ENCODE measurements at places on chromosomes 1 and 21.
A peak's percentile ranks its signal among the peaks of the same experiment; 100 is the strongest.

GRCh38 chr1:224579526-224579925 is 36.6 kb upstream of the CNIH3 start:
- no peak for DNase-seq

DNA sequence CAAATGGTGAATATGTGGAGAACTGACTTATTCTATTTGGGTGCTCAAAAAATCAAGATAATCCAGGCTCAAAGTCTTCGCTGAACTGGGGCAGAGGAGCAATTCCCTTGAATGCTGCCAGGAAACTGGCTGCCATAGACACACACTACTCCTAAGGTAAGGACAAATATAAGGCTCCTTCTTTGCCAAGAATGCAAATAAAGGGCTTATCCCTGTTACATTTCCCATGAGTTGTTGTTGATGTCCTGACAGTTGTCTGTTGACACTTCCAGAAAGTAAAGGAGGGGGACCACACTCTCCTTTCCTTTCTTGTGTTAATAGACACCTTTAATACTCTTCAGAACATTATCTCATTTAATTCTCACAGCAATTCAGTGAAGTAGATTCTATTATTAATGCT is 212.2 kb upstream of the PTBP2 start:
- DNase-seq = no peak

DNA sequence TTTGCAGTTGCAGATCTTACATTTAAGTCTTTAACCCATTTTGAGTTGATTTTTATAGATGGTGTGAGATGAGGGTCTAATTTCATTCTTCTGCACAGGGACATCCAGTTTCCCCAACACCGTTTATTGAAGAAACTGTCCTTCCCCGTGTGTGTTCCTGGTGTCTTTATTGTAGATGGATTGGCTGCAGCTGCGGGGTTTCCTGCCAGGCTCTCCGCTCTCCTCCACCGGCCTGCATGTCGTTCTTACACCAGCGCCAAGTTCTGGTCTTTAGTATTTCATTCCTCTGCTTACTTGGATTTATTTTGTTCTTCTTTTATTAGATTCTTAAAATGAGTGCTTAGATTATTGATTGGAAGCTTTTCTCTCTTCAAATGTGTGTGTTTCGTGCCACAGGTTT is 98.9 kb upstream of the COL6A1 start:
- DNase-seq = no peak

DNA sequence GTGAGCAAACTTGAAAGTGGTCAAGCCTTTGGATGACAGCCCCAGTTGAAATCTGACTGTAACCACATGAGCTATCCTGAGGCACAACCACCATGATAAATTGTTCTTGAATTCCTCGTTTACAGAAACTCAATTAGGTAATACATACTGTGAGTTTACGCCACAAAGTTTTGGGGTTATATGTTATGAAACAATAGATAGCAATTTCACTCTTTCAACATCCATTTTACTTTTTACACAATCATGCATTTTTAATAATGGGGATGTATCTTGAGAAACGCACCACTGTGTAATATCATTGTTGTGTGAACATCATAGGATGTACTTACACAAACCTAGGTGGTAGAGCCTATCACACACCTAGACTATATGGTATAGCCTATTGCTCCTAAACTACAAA is 35.4 kb downstream of the OR2C3 start:
- no peak for DNase-seq

DNA sequence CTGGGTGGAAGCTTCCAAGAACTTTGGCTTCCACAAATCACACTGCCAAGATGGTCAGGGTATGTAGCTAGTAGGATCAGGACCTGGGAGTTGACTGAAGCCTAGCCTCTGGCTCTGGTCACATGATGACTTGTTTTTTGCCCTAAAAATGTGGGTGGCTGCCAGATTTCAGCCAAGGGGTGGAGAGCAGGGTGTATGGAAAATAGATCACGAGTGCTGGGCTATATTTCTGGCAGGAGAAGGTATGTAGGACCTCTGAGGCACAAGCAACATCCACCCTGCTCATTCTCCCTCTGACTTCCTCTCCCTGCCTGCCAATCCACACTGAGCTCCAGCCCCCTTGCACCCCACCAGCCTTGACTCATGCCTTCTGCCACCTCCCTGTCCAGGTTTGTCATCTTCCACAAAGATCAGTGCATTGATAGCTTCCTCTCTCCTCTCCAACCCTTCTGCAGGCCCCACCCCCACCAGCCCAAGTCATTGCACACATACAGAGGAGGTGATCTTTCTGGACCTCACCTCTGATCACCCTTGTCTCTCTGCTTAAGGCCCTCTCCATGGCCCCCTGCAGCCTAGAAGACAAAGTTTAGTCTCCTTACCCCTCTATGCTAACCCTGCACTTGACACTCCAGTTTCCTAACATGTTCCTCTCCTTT is 8.3 kb upstream of the CYP4B1 start:
- no peak for DNase-seq

DNA sequence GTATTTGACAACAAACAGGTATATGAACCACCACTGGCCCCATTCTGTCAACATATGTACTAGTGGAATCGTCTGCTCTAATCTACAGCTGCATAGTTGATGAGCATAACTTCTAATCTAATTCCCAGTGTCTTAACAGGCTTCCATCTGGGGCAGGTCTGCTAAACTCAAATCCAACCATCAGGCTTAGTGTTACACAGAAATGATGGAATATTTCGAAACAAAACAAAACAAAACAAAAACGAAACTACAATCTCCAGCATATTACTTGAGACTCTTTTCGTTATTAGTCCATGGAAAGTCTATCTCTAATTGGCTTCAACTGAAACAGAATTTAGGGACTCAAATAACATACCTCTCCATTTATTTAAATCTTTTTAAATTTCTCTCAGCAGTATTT is 37.6 kb downstream of the DIPK1A start:
- peak; percentile 75 for DNase-seq

DNA sequence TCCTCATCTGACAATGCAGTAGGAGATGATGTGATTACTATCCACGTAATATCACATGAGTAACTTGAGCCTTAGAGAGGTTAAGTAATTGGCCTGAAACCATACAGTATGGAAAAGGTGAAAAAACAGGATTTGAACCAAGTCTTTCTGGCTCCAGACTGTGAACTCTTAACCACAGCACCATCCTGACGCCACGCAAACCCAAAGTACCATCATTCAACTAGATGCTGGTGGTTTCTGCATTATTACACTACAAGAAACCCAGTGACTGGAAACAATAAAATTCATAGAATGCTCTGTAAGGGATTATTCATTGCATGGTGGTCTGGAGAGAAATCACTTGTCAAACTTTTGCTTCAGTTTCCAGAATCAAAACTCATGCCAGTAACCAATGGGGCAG is 90.7 kb downstream of the MAB21L3 start:
- no peak for DNase-seq

- no peak for DNase-seq
Observed at GRCh38 chr1:9922342-9922741, 12.3 kb upstream of the CTNNBIP1 start.

DNA sequence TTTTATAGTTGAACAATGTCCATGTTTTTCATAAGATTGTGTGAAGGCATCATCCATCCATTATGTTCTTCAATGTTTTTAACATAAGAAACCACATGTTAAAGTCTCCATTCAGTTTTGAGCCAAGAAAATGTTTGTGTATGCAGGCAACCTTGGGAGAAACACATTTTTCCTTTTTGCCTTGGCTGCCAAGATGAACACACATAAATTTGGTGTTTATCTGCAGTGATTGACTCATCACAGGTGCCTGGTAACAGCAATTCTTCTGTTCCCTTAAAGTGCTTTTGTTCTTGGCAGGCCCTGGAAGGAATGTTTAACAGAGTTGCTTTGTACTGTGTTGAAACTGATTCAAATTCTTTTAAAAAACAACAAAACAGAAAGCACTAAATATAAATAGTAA is 709.9 kb upstream of the ADGRL4 start:
- DNase-seq = peak; percentile 54

DNA sequence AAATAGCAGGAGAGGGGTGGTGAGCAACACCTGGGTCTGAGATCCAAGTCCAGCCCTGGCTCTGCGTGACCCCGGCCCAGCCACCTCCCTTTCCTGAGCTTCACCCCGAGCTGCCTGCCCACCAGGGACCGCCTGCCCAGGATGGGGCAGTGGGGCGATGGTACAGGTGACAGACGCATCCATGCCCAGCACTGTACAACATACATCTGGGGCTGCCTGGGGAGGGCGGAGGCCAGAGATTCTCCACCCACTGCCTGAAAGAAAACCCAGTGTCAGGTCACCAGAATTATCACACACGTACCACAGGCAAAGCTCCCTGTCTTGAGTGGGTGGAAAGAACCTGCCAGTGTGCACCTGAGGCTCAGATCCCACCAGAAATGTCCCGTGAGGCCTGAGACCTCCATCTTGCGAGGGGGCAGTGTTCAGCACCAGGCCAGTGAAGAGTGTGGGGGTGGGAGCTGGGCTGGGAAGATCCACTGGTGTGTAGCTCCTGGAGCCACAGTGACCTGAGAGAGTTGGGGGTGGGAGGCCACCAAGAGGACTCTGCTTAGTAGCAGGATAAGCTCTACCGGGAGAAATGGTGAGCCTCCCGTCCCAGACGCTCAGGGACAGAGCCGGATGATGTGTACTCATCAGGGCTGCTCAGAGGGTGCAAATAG is 81.5 kb downstream of the DMRTB1 start:
- DNase-seq = no peak

GRCh38 chr1:178593515-178593914 is 80.6 kb downstream of the TEX35 start:
- DNase-seq = no peak

DNA sequence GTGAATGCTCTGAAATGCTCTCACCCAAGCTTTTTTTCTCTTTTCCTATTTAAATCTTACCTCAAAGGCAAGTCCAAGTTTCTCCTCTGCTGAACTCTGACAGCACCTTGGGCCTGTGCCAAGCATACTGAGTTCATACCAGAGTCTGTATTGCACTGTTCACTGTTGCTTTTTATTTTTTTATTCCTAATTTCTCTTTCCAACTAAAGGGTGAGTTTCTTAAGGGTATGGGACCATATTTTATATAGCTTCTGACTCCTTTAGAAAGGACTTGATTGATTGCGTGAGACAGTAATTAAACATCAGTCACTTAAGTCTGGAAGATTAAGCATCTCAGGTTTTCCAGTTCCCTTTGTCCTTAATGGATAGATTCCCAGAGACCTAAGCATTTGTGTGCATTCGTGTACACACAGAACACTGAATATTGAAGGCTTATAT is 69.9 kb downstream of the CACHD1 start:
- DNase-seq = peak; percentile 47

DNA sequence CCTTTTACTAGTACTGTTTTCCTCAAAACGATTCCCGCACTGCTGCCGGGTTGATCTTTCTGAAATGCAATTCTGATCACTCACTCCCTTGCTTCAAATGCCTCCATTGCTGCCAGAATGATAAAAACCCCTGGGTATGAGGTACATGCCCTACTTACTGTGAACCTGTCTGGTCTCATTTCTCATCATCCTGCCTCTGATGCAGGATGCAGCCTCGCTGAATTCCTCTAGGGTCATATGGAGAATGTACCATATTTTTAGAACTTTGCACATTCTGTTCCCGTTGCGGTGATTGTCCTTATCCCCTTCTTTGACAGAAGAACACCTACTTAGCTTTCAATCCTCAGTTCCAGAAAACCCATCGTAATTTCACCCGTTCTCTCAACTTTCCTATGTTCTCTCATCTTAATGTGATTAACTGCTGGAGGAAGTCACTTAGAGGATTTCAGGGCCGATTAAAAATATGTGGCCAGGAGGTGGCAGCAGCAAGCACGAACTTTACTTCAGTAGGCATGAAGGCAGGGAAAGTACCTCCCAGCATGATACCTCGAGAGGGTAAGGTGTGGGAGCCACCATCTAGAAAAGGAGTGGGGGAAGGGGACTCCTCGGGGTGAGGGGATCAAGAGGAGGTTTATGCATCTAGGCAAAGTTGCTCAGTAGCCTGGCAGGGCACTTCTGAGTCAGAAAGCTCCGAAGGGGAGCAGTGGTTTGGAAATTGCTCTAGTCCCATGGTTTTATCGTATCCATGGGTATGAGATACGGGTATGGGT is 361.5 kb upstream of the ZP4 start:
- DNase-seq = peak; percentile 3

- no peak for DNase-seq
Observed at GRCh38 chr21:24395320-24395923, 1211.9 kb downstream of the MRPL39 start.

DNA sequence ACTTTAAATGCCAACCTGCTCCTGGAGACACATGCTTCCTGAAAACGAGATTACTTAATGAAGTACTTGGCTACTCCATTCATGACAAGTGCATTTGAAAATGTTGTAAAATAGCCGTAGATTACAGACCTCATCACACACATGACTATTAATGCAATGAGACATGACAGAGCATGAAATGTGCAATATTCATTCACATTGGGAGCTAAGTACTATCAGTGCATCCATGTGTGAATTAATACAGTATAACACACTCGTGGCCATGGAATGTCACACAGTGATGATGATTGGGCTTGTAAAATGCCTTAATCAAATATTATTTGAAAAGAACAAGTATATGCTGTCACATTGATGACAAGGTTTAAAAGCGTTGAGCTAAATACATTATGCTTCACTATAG is 407.0 kb downstream of the AMY1C start:
- no peak for DNase-seq

Data from AG10803 (cell line).